ENCODE measurements at places on chromosomes 4 and X.

GRCh38 chr4:150402871-150403272 is 179.1 kb upstream of the MAB21L2 start:
- peak; percentile 26 for DNase-seq

DNA sequence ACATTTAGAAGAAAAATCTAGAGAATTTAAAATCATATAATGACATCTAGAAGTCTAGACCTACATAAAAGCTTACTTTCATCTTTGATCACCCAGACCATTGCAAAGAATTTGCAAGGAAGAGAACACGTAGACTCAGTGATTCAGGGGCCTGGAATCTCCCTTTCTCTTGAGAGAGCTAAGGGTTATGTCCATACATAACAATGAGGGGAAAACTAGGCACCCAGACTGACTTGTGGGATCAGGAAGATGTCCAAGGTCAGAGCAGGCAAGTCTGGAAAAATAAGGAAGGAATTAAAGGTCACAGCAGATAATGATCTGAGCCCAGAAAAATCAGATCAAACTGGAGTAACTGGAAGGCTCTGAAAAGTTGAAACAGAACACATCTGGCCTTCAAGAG is 198.4 kb upstream of the SFRP2 start:
- DNase-seq = no peak

- DNase-seq = no peak
Observed at GRCh38 chr4:139552517-139553307, 3.3 kb downstream of the SETD7 start.

DNA sequence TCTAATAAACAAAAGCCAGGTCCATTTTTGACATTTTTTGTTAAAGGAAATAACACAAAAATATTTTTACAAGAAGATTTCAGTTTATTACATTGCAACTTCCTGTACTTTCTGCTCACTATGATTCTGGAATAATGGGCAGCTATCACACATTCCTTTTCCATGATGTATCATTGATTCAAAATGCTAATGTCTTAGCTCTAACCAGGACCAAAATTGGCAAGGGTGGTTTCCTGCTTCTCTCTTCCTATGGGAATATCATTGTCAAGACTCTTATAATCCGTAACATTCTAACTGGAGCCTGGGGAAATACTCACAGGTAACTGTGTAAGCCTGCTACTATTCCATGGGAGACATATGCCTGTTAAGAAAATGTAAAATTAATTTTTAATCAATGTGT is 218.6 kb downstream of the DCAF12L2 start:
- DNase-seq = no peak

- no peak for DNase-seq
Observed at GRCh38 chr4:147223576-147223975, 257.3 kb upstream of the EDNRA start.

- DNase-seq = no peak
Observed at GRCh38 chr4:132767901-132768300, 381.2 kb upstream of the PCDH10 start.

All from right lung (tissue), 10 donors.